ENCODE measurements at places on chromosomes 12 and 14.
A peak's percentile ranks its signal among the peaks of the same experiment; 100 is the strongest.

GRCh38 chr12:95633049-95633731 is 81.9 kb upstream of the USP44 start:
- no peak for DNase-seq

DNA sequence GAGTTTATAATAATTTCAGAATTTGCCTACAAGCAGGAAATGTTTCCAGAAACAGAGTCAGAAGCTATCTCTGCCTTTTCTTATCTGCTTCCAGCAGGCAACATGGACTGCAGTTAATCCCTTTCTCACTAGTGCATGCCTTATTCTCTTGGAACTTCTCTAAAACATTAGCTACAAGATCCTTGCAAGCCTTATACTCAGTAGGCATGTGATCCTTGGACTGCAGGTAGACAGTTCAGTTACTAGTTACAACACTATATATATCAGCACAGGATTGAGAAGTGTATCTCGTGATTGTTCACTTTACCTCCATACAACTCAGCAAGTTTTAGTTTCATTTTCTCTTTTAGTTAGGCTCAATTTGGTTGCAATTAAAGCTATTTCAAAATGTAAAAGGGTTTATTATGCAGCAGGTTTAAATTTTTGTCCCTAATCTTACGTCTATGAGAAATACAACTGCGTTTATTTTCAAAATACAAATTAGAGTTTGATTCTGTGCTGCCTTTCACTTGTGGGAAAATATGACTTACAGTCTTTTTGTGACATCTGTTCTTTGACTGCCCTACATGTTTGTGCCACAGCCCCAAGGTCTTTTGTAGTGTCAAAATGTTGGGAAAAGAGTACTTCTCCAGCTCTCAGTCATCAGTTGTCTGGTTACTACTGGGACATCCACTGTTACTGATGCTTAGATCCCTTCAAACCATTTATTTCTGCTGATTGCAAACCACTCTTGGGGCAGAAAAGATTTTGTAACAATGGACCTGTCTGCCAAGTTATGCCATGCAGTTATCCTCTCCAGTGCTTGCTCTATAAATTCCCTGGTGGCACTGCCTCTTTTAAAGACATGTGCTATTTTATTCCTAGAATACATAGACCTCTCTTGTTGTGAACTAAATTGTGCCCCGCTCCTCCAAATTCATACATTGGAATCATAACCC is 709.0 kb upstream of the FOXG1 start:
- DNase-seq, result no peak

DNA sequence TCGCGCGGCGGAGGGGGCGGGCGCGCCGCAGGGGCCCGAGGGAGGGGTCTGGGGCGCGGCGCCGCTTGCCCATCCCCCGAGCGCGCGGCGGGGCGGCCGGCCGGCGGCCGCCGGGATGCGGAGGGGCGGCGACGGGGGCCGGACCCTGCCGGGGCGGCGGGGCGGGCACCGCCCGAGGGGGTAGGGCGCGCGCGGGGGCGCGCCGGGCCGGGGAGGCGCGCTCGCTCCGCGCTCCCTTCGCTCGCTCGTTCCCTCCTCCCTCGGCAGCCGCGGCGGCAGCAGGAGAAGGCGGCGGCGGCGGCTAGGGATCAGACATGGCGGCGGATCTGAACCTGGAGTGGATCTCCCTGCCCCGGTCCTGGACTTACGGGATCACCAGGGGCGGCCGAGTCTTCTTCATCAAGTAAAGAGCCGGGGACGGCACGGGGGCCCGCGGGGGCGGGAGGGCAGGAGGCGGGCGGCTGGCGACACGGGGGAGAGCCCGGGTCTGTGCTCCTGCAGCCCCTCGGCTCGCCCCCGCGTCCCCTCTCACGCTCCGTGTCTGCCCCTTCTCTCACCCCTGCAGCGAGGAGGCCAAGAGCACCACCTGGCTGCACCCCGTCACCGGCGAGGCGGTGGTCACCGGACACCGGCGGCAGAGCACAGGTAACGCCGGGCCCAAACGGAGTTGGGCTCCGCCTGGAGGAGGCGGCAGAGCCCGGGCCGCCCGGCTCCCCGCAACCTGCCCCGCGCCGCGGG is at the start of gene PLEKHA5:
Gene PLEKHA5 (plus strand): TSS at position 248 of the 738 bp plus-strand sequence. CDS start 67 bp downstream, at position 315.
- DNase-seq, result peak; percentile 19

DNA sequence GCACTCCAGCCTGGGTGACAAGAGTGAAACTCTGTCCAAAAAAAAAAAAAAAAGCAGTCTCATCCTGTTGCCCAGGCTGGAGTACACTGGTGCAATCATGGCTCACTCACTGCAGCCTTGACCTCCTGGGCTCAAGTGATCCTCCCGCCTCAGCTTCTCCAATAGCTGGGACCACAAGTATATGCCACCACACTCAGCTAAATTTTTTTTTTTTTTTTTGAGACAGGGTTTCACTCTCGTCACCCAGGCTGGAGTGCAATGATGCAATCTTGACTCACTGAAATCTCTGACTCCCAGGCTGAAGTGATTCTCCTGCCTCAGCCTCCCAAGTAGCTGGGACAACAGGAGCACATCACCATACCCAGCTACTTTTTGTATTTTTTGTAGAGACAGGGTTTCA is 5.2 kb upstream of the CNPY2 start:
- DNase-seq, result no peak

GRCh38 chr14:93332397-93332852 is 411 bp downstream of the BTBD7 start:
- DNase-seq, result peak; percentile 26

DNA sequence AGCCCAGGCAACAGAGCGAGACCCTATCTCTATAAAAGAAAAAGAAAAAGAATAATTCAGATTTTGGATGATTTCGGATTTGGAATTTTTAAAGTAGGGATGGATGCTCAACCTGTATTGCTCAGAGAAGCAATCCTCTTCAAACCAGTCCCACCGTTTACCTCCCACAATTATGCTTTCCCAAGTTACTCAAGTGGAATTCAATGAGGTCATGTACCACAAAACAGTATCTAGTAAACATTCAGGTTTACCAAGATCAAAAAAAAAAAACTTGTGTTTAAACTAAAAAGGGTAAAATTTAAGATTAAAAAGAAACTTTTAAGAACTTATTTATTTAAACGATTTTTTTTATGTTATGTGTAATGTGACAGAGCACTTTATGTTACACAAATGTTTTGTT is 2.5 kb downstream of the KDM5A start:
- DNase-seq, result no peak

Data from stimulated activated CD4-positive, alpha-beta T cell treated with anti-CD3 and anti-CD28 coated beads, Interleukin-4, amount 100 ng/mL, for 24 hours (primary cell).